ENCODE measurements at places on chromosomes 6 and 20.

DNA sequence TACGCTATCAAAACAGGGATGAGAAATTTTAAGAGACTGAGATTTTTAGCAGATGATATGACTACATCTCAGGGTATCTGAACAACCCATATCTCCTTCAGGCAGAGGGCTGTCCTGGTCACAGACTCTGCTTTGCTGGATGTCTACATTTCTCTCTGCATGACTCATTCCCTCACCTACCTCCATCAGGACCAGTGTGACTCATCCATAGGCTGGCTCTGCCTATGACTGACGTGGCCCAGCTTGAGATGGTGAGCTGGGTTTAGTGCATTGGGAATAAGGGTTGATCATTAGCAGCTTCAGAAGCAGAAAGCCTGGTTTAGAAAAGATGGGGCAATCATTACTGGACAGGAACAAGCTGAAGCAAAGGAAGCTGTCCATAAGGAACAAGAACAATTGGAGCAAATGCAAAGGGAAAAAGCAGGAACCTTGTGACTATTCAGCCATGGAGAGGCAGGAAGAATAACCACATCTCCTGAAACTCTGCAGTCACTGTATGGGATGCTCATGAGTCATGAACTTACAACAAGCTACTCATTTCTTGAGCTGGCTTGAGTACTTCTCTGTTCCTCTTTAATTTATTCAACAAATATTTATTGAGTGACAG is 86.4 kb upstream of the CBLN4 start:
- no peak for DNase-seq

DNA sequence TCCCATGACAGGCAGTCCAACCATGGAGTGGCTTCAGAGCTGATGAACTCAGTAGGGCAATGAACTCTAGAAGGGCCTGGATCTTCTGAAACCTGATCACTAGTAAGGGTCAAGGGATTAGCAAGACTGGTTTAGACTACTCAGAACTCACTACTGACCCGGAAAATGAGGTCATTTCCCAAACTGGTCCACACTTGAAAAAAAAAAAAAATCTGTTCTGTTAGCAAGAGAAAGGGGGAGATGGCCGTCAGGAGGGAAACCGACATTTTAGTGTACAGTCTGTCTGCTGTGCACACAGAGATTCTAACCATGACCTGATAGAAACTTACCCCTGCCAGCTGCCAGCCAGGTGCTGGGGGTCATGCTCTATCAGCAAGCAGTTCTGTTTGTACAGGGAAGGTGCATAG is 262.4 kb upstream of the AGPAT4 start:
- DNase-seq = no peak

DNA sequence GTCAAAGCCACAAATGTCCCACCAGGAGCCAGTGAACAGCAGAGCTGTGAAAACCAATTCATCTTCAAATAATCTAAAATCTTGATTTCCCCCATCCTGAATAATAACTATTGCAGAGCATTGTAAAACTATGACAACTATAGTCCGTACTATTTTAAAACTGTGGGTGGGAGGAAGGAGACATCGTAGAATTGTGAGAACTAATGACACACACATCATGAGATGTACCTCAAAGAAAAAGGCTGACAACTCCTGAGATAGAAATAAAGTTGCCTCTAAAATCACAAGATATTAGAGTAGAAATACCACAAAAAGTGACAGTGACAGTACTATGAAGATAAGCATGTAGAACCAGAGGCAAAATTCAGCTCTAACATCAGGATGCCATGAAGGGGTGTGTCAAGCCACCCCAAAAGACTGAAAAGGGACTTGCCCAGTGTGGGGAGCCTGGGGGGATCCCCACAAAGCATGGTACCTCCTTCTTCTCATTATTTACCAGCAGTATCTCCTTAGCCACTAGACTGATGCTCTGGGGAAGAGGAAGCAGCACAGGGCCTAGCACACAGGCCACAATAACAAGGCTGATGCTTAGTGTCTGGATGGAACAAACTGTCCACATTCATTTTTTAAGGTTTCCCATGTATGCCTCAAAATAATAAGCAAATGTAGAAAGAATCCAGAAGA is 13.4 kb downstream of the NAPB start:
- no peak for DNase-seq

GRCh38 chr6:154111025-154111424 is 72.0 kb downstream of the OPRM1 start:
- no peak for DNase-seq

DNA sequence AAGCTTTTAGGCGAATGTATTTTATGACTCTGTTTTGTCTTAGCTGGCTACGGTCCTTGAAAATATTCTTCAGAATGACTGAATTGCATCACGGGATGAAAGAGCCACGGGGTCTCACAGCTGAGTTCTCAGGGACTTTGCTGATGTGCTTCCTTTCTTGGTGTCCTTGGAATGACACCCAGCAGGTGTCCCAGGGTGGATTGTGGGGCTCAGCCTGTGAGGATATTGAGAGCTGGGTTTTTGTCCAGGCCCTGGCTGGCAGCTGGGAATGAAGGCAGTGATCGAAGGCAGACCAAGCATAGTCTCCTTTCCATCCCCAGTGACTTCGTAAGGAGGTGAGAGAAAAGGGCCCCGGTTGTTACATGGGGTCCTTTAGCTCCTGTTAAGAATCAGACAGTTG is 18.8 kb upstream of the MAPK13 start:
- DNase-seq = no peak

DNA sequence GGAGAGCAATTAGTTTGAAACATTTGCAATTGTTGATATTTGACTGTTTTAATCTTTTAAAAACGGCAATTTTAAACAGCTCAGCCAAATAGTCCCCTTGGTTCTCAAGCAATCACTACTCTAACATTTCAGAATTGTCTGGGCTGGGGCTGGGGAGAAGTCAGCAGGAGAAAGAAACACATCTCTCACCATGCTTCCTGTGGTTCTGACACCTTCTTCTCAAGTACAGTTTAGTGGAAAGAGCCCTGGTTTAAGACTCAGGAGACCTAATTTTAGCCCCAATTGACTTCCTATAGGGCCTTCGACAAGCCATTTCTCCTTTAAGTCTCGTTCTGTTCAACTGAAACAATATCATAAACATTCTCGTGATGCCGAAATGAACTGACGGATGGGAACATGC is 168.4 kb upstream of the CDYL start:
- DNase-seq = no peak

- no peak for DNase-seq
These were observed 189.3 kb downstream of the ERMARD start for GRCh38 chr6:169940481-169941271.

- no peak for DNase-seq
These were observed 112.3 kb downstream of the ARID1B start for GRCh38 chr6:156889469-156889868.

DNA sequence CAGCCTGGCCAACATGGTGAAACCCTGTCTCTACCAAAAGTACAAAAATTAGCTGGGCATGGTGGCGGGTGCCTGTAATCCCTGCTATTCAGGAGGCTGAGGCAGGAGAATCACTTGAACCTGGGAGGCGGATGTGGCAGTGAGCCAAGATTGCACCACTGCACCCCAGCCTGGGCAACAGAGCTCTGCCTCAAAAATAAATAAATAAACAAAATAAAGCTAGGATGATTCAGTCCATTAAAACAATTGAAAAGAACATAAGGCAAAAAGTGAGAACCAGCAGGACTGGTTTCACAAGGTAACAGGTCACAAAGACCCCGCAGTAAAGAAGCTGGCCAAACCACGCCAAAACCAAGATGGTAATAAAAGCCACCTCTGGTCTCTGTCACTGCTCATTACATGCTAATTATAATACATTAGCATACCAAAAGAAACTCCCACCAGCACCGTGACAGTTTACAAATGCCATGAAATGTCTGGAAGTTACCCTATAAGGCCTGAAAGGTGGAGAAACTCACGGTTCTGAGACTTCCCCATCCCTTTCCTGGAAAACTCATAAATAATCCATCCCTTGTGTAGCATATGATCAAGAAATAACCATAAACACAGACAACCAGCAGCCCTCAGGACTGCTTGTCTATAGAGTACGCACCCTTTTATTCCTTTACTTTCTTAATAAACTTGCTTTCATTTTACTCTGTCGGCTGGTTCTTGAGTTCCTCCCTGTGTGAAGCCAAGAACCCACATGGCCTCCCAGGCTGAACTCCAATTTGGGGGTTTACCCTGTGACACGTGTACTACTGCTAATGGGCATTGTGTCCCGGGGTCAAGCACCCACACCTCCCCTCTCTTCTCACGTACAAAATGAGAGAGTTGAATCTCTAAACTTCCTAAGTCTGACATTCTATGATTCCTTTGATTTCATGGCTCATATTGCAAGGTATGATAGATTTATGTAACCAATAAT is 10.2 kb downstream of the LAMA4 start:
- no peak for DNase-seq

DNA sequence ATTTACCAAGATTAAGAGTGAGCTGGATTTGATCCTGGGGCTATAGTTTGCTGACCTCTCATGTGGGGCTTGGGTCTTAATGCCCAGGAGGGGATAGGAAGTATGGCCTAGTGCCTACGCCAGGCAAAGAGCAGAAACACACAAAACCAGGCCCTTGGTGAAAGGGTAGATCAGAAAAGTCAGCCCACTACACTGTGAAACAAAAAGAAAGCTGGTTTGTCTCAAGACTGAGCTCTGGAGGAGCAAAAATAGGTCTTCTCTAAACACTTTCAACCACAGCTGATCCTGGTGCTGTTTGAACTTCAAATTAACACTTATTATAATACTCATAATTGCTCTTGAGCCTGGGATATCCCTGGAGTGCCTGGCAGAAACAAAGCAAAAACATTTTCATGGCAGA is 75.1 kb upstream of the MAP7 start:
- DNase-seq = no peak

DNA sequence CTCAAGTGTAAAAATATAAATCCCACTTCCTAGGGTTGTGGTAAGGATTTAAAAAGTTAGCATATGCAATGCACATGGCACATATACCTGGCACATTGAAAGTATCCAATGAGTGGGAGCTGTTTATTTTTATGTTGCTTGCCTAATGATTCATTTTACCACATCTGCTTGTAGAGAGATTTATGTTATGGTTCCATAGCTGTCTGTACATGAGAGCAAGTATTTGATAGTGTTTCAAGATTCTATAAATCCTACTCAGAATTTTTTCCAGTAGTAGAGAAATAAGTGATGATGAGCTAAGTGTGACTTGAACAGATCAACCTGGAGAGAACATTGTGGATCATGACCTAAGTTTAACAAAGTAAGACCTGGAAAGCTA is 125.3 kb upstream of the SPTLC3 start:
- no peak for DNase-seq

DNA sequence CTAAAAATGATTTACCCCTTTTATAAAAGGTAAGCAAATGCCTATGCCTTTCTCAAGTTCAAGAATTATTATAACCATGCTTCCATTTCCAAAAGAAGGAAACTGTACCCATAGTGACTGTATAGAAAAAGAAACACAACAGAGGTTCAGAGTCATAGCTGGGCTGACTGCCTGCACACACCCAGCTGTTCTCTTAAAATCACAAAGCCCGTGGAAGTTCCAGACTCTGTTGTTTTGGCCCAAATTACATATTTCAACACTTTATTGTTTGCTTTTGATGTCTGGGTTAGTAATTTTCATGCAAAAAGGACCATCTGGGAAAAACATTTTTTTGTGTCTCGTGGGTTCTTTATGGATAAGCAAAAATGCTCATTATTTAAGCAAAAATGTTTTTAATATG is 99.2 kb downstream of the LCA5 start:
- DNase-seq = no peak

GRCh38 chr6:137589067-137589848 is 95.1 kb upstream of the OLIG3 start:
- no peak for DNase-seq

- no peak for DNase-seq
These were observed 115.7 kb downstream of the TAF4 start for GRCh38 chr20:61949714-61950640.

DNA sequence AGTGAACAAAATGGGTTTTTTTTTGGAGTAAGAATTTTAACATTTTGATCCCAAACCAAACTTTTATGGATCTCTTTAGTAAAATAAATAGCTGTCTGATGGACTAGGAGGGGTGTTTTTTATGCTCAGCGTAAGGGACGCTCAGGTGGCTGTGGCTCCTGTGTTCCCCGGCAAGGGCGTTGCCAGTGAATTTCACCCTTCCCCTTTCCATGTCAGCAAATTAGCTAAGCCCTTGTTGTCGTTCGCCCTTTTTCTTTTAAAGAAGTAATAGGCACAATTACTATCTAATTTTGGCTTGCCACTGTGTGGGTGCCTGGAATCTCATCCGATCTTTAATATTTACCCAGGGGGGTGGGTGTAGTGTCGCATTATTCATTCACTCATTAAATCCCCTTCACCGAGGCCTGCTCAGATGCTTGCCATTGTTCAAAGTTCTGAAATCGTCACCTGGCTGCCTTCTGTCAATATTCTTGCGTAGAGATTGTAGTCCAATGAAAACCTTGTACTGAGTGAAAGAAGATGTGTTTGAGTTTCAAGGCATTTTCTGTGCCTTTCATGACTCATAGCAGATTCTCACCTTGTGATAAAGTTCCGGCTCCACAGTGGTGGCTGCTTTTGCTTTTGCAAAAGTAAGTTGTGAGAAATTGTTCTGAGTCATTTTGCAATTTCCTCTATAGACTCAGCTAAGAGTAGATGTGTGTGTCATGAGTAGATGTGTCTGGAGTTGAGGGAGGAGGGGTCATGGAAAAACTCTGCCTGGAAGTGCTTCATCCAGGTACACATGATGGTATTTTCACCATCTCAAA is 40.0 kb upstream of the CLDN20 start:
- DNase-seq = no peak

- DNase-seq = no peak
These were observed 220.2 kb downstream of the UST start for GRCh38 chr6:148967011-148967520.

- DNase-seq = no peak
These were observed 30.6 kb downstream of the PREP start for GRCh38 chr6:105372142-105372848.

DNA sequence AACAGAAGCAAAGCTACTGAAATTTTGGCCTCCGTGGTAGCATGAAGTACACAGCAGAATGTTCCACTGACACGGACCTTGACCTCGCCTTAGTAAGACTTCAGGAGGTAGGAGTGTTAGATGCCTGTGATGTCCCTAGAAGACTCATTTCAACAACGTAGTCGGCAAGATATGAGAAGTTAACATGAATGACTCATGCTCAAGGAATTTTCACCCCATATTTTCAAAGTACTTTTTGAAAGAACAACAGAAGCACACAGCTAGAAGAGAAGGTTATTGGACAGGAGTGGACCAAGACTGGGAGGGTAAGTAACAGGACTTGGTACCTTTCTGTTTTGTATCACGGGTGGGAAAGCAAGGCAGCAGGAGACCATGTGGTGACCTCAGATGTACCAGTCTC is 78.0 kb downstream of the DZANK1 start:
- no peak for DNase-seq
